ENCODE measurements at places on chromosomes 7 and 10.

DNA sequence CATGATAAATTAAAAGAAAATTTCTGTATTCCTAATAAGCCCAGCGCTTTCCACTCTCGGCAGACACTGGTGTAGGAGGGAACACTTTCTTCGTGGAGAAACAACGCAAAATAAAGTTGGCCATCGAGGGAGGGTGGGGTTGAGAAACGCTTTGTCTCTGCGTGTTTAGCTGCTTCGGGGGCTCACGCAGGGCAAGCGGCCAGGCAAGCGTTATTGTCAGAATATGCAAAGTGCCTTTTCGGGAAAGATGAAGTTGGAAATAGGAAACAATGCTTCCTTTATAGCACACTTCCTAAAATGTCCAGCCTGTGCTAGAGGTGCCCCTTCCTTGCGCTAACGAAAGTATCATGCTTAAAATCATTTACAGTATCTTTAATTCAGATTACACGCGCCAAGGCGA lies 1.9 kb upstream of the EBF3 start:
- DNase-seq, result no peak

- no peak for DNase-seq
Measured at GRCh38 chr7:41148521-41148951, 554.4 kb downstream of the INHBA start.

DNA sequence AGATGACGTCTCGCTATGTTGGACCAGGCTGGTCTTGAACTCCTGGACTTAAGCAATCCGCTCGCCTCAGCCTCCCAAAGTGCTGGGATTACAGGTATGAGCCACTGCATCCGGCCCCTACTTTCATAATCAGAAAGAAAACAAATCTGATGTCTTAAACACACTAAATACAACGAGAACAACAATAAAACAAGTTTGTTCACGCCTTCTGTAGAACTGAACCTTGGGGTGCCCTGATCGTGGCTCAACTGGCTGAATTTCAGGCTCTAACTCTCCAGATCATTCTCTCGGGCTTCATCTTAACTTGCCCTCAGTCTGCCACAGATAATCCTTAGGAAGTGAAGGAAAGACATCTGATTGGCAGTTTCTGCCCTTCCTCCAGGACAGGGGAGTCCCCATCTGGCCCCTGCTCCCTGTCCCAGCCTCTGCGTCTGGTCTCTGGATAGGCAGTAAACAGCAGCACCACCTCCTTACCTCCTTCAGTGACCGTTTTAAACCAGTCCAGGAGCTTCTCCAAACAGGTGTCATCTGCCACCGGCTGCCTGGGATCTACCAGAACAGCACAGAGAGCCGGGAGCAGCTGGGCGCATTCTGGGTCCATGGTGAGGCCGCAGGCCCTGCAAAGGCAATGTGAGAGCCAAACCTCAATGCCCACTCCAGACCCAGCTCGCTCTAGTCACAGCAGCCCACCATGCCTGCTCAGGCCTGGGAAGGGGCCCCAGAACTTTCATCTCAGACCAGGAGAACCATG lies 1.3 kb downstream of the BRAT1 start:
- no peak for DNase-seq

DNA sequence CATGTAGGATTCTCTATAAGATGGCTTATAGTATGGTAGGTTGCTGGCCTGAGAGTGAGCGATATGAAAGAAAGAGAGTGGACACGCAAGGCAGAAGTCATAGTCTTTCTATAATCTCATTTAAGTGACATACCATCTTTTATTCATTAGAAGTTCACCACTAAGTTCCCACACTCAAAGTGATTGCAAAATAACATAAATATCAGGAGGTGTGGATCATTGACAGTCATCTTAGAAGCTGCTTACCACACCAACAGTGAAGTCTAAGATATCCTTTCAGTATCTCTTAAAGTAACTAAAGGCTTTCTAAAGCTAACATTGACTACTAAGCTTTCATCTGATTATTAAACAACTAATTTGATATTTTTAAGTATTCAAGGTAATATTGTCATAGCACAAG lies 36.9 kb upstream of the GNAI1 start:
- DNase-seq, result no peak

- no peak for DNase-seq
Measured at GRCh38 chr10:27369880-27370279, 129.3 kb upstream of the ACBD5 start.

GRCh38 chr10:68566351-68566750 lies 6.2 kb downstream of the TET1 start:
- DNase-seq, result no peak

- no peak for DNase-seq
Measured at GRCh38 chr7:87219545-87220025, at the start of gene TMEM243. TMEM243 (minus strand) TSS chr7:87219732; CDS start chr7:87219503, 229 bp downstream.

DNA sequence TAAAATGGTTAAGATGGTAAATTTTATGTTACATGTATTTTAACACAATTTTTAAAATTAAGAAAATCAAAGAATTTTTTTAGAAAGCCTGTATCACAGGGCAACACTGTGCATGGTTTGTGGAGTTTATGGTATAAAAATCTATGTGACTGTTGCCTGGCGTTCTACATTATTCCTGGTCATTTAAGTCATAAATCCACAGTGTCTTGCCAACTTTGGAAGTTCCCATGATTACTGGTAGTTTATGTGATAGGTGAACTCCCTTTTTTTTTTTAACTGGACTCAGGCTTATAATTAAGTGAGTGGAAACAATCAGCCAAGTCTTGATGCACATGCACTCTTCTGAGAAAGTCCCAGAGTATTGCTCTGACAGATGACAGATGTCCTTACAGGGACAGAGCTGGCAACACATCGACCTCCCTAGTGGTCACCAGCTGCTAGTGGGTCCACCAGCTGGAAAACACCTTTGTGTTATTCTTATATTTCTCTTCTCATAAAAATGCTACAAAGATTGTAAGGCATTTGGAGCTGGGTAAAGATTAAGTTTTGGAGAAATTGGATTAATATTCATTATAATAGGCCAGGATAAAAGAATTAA lies 8.8 kb upstream of the STN1 start:
- DNase-seq, result no peak

DNA sequence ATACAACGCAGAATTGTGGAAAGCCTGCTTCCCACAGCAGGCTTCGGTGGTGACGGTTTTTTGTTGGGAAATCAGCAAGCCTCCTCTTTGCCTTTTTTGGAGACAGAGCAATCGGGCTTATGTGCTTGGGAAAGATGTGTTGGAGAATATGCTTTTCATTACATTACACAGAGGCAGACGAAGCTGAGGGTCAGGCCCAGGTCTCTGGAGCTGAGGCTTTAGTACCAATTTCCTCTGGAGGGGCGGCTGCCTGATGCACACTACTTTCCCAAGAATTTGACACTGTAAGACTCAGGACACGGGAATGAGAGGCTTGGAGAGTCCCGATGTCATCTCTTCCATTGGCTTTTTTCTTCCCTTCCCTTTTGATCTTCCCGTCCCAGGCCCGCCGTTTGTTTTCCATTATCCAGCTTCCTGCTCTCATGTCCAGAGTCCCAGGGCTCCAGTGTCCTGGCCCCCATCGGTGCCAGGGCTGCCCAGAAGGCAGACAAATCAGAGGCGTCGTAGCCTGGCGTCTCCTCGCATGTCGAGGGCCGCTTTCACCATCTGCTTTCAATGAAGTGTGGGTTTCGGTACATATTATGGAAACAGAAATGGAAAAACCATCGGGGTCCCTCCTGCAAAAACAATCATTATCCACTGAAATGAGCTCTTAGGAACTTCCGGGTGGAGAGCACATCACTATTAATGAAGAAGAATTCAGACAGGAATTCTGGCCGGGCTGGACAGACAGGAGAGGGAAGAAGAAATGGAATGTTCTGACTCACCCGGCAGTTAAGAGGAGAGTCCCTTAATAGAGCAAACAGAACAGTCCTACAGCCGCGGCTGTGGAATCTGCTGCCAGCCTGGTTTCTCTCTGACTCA lies 123.0 kb upstream of the JCAD start:
- DNase-seq, result peak; percentile 27

DNA sequence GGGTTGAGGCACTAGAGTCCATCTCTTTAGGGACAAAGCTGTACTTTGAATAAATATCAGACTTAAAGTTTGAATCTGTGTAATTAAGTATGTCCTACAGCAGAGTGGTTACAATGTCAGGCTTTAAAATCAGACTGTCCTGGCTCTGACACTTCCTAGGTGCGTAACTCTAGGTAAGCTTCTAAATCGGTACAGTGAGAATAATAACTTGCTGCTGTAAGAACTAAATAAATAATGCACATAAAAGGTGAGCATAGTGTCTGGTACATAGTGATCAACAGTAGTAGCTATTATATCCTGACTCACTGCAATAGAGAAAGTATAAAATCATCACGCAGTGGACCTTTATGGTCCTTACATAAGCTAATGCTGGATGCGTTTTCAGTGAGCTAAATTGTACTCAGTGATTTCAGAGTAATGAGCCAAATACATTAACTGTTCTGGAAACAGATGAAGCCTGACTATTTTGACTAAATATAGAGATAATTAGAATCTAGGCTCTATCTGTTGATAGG lies 72.2 kb upstream of the PDK4 start:
- no peak for DNase-seq

DNA sequence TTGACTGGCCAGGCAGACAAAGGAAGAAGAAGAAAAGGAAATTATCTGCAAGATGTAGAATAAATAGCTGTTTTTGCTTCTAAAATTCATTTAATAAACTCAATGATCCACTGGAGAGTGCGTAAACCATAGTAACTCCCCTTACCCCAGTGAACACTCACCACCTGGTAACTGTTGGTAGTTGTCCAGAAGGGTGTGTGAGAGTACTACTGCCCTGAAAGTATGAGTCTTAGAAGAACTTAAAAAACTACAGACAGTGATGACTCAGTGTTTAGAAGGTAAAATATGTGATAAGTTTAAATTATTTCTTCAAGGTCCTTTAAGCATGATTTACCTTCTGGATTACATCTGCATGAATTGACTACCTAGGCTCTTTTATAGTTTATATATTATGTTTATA lies 53.0 kb upstream of the SEMA3A start:
- no peak for DNase-seq

GRCh38 chr7:87552351-87552900 lies 48.3 kb downstream of the ABCB1 start:
- DNase-seq, result no peak

DNA sequence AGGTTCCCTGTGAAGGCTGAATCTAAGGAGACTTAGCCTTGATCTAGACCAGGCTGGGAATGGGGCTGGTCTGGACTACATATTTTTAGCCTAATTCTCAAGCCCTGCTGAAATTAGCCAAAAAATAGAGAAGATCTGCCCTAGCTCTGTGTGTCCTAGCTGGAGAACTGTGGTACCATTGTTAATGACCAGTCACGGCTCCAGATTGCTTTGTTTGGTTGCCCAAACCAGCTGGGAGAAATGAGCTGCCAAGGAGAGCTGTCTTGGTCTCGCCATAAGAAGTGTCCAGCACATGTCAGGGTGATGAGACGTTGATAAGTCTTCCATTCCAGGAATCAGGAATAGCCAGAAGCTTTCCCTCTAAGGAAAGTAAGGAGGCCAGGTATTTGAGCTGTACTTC lies 20.7 kb downstream of the GBX1 start:
- no peak for DNase-seq

GRCh38 chr7:92944633-92945032 lies 108.3 kb upstream of the CDK6 start:
- no peak for DNase-seq

- no peak for DNase-seq
Measured at GRCh38 chr10:66828957-66829356, 96.9 kb upstream of the LRRTM3 start.

GRCh38 chr7:151178831-151179230 lies 8.2 kb downstream of the ASB10 start:
- DNase-seq, result no peak

GRCh38 chr7:54544527-54545240 lies 2.5 kb downstream of the VSTM2A start:
- no peak for DNase-seq

- no peak for DNase-seq
Measured at GRCh38 chr7:90853205-90853604, 257.1 kb downstream of the CDK14 start.

DNA sequence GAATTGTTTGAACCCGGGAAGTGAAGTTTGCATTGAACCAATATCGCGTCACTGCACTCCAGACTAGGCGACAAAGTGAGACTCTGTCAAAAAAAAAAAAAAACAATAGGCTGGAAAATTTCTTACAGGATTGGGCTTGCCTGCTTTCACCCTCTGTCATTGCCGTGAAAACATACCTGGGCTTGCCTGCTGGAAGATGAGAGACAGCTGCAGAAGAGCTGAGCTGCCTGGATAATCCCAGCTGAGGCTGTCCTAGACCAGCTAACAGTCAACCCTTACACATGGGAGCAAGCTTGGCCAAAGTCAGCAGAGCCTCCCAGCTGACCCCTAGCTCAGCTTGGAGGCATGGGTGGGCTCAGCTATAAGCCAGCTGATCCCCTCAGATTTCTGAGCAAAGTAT lies 306.2 kb downstream of the CCSER2 start:
- DNase-seq, result no peak

DNA sequence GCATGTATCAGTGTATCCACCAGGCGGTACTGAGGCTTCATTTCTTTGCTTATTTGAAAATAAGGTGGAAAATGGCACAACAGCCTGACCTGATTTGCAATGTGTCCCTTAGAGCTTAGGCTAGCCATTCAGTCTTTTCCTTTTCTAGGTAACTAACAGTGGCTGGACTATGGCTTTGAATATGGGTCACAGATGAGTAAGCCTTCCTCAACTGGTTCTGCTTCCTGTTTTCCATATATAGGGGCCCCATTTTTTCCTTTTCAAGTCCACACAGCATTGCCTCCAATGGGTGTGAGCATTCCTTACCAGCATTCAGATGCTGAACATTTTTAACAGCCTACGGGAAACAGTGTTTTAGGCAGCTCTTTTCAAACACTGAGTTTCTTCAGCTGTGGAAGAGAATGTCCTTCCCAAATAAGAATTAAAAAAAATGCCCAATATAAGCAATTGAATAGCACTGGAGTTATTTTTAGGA lies 3.9 kb upstream of the ITGB1 start:
- no peak for DNase-seq

DNA sequence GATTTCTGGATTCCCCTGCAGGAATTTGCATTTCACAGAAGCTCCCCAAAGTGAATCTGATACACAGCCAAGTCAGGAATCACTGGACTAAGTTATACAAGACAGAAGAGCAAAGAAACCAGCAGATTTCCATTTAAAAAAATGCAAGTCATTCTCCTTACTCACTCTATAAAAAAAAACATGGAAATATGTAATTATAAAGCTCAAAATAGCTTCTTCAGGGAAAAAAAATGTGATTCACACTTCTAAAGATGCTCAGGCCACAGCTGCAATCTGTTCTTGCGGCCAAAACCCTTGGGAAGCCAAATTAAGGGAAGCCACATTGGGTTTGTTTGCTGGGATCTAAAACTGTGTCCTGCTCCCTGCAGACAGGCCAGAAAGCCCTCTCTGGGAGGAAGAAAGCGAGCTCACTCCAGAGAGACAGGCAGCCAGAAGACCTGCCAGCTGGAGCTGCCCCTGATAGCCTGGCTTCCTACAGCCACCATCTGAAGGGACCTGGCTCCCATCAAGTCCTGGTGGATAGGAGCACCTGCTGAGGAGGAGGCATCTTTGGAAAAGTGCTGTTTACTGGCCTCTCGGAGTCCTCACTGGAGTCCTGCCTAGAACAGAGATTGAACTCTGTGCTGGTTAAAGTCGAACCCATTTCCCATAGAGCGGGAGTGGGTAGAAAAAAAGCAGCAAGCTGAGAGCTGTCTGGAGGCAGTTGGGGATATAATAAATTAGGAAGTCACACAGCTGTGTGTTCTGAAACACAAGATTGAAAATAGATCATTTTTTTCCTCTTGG lies 359.2 kb upstream of the AOAH start:
- DNase-seq, result no peak

- no peak for DNase-seq
Measured at GRCh38 chr10:5588603-5589002, 63.8 kb downstream of the CALML3 start.

GRCh38 chr7:115227473-115228235 lies 305.8 kb downstream of the MDFIC start:
- no peak for DNase-seq

Measured in retinal pigment epithelial cell (primary cell).